Activated B cell treated with CpG ODN at 0.5 μM for 24 hours (primary cell): ENCODE measurements at places on chromosomes 7 and 10. TPM values are rescaled to one million over a fixed set of nuclear protein-coding genes. Genes with fewer than 3 reads are reported as not detected.

The KCNMA1 gene
- 3.3 and 3.7 TPM in 2 replicates for total RNA-seq

The WNT8B gene
- not detected in 2 replicates for total RNA-seq

The NSUN6 gene
- 16.4 and 18.4 TPM in 2 replicates for total RNA-seq

The DNAJC1 gene
- 9.2 and 10.9 TPM in 2 replicates for total RNA-seq

The TEX36 gene
- total RNA-seq, result not detected in 2 replicates

The UTF1 gene
- total RNA-seq, result not detected in 2 replicates

The TMEM176B gene
- 0.47 TPM in 1 of 2 replicates, not detected in the other for total RNA-seq

The SPDYE8 gene
- not detected in 2 replicates for total RNA-seq

The MKRN1 gene
- 94.3 and 99.9 TPM in 2 replicates for total RNA-seq

The ADAM22 gene
- total RNA-seq, result 0.71 and 0.88 TPM in 2 replicates

The CC2D2B gene
- 1.2 and 2.0 TPM in 2 replicates for total RNA-seq

The PAX4 gene
- not detected in 2 replicates for total RNA-seq

The TAS2R4 gene
- total RNA-seq, result 1.3 and 1.9 TPM in 2 replicates

The OR2A1 gene
- total RNA-seq, result 0.05 TPM in 1 of 2 replicates, not detected in the other

The NME8 gene
- total RNA-seq, result not detected in 2 replicates

The LEP gene
- total RNA-seq, result not detected in 2 replicates

The WDFY4 gene
- total RNA-seq, result 480 and 488 TPM in 2 replicates

GRCh38 chr10:8060704-8061121 is 6.2 kb downstream of the GATA3 start:
- peaks cover 32% of the 10 kb centered on the region for H3K4me1 ChIP-seq
- H3K27ac ChIP-seq, result peak overlapping the region; percentile 70
- DNase-seq, result no peak

DNA sequence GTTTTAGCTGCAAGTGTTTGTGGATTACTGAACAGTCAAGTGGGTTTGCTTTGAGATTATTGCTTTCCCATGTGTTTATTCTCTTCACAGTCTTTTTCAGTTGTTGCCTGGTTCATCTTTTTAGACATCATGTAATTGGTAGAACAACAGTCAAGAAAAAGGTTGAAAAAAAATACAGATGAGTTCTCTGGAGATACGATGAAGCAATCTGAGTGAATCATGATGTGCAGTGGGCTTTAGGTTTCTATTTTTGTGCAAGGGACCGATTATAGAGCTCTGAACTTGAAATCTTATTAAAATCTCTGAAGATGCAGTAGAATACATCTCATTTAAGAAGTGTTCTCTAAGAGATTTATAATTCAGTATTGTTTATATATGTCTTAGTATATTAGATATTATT is 145.7 kb downstream of the SDK1 start:
- H3K4me3 ChIP-seq, result no peak overlapping the region
- H3K36me3 ChIP-seq, result no peaks in the 10 kb centered on the region
- H3K27me3 ChIP-seq, result peaks cover 6% of the 10 kb centered on the region
- H3K4me1 ChIP-seq, result no peaks in the 10 kb centered on the region

GRCh38 chr7:18607025-18607424 is 111.5 kb downstream of the HDAC9 start:
- H3K4me3 ChIP-seq, result no peak overlapping the region
- no peaks in the 10 kb centered on the region for H3K27me3 ChIP-seq
- no peak for DNase-seq
- H3K4me1 ChIP-seq, result no peaks in the 10 kb centered on the region

DNA sequence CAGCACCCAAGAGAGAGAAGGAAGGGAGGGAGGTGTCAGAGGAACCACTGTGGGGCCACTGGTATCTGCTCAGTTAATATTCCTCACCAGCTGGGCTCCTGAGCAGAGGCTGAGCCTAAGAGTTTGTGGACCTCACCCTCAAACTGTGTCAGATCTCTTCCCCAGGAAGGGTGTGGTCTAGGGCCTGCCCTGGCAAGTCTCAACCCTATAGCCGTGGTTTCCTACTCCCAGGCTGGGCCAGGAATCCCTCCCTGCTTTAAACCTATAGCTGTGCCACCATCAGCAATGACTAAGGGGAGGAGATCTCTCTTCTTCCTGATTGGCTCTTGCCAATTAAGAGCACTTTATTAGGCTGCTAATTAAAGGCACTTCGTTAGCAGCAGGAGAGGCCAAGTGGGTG is 29.9 kb downstream of the POLL start:
- H3K4me3 ChIP-seq, result no peak overlapping the region
- peaks cover 4% of the 10 kb centered on the region for H3K27me3 ChIP-seq
- H3K36me3 ChIP-seq, result peaks cover 16% of the 10 kb centered on the region

DNA sequence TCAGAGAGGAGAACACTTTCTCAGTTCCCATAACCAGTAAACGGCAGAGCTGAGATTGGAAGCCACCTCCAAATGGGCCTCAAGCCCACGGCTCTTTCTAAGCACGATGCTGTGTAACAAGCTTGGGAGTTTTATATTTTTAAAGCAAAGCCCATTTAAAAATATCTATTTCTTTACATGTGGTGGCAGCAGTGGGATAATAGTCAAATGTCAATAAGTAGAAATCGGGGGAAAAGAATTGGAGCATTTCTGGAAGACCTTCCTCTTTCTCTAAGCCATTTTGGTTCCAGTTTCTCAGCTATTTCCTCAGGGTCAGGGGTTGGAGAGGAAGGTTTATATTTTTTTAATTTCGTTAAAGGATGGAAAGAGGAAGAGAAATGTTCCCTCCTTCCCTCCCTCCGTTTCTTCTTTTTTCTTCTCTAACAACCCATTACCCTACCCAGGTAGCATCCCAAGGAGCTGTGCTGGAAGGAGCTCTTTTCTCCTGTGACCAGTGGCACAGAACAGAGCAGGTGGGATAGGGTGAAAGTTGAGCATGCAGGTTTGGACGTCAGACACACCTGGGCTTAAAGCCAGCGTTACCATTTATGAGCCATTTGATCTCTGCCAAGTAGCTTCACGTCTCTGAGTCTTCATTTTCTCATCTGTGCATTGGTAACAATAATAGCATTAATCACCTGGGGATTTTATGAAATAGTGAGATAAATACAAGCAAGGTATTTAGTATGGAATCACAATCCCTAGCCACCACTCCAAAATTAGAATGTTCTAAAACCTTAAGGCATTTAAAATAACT is 515.7 kb downstream of the RPS24 start:
- peaks cover 16% of the 10 kb centered on the region for H3K27me3 ChIP-seq
- no peaks in the 10 kb centered on the region for H3K36me3 ChIP-seq
- H3K27ac ChIP-seq, result no peak overlapping the region
- H3K4me3 ChIP-seq, result no peak overlapping the region
- DNase-seq, result no peak

DNA sequence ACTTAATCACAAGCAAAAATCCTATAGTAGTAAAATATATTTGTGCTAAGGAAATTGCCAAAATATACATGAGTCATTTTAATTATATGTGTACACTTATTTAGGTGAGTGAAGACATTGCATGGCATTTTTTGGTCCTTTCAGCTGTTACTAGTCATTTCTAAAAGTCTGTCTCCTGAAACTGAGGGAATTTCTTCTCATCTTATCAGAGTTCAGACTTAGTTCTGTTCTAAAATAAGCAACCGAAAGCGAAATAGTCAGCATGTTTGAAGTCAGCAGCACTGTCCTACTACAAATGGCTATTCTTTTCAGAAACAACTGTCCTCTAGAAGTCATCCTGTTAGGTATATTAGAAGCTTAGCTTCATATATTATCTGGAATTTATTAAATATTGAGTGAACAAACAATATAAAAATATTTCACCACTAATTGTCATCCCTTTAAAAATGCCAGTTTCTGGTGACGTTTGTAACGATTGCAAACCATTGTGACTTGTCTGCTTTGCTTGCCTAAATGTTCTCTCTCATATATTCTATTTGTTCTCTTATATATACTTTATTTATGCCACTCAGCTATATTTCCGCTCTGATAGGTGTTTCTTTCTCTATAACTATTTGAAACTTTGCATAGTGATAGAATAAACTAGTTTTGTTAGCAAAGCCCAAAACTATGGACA is 227.4 kb upstream of the KAT6B start:
- no peak overlapping the region for H3K27ac ChIP-seq
- H3K4me3 ChIP-seq, result no peak overlapping the region
- H3K4me1 ChIP-seq, result no peaks in the 10 kb centered on the region
- H3K27me3 ChIP-seq, result no peaks in the 10 kb centered on the region

GRCh38 chr10:112226439-112227248 is 43.1 kb upstream of the GPAM start:
- no peak overlapping the region for H3K4me3 ChIP-seq
- no peak for DNase-seq
- no peaks in the 10 kb centered on the region for H3K36me3 ChIP-seq

- H3K4me3 ChIP-seq, result no peak overlapping the region
- no peak overlapping the region for H3K27ac ChIP-seq
- H3K4me1 ChIP-seq, result peaks cover 20% of the 10 kb centered on the region
These were observed 155.9 kb downstream of the RGS10 start for GRCh38 chr10:119386666-119387065.

- H3K36me3 ChIP-seq, result no peaks in the 10 kb centered on the region
- peak overlapping the region; percentile 96 for H3K27ac ChIP-seq
- peaks cover 52% of the 10 kb centered on the region for H3K4me1 ChIP-seq
- peak overlapping the region; percentile 73 for H3K4me3 ChIP-seq
These were observed 27.6 kb upstream of the PIK3AP1 start for GRCh38 chr10:96747734-96748550.

DNA sequence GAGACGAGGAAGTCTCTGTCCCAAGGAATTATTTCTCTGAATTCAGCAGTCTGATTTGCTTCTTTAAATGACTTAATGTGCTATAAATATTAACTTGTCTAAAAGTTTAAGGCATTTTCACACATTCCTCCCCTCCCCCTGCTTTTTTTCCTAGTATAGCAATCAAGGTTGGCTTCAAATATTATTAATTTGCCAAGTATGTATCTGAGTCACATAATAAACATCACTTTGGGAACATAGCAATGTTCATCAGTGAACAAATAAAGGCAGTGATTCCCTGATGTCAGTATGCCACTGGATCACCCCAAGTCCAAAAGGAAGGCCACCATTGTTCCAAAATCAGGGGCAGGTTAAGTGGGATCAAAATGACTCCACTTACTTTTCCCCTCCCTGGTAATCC is 40.5 kb downstream of the PDE6C start:
- no peaks in the 10 kb centered on the region for H3K36me3 ChIP-seq
- no peaks in the 10 kb centered on the region for H3K27me3 ChIP-seq
- H3K27ac ChIP-seq, result no peak overlapping the region
- no peaks in the 10 kb centered on the region for H3K4me1 ChIP-seq
- DNase-seq, result no peak

DNA sequence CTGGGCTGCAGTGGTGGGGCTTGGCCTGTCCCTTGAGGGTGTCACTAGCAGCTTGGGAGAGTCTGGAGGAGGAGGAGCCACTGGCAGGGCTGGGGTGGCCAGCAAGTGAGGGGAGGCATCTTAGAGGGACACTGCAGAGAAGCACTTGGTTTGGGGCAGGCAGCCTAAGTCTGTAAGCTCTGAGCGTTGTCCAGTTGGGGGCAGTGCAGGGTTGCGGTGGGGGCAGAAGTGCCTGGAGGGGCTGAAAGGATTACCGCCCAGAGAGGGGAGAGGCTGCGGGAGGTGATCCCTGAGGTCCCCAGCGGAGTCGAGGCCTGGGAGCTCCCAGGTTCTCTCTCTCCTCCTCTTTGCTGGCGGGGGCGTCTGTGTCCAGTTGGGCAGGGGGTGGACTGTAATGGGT is 7.4 kb downstream of the ADCYAP1R1 start:
- no peak overlapping the region for H3K27ac ChIP-seq
- peaks cover 7% of the 10 kb centered on the region for H3K27me3 ChIP-seq
- DNase-seq, result no peak
- no peak overlapping the region for H3K4me3 ChIP-seq

DNA sequence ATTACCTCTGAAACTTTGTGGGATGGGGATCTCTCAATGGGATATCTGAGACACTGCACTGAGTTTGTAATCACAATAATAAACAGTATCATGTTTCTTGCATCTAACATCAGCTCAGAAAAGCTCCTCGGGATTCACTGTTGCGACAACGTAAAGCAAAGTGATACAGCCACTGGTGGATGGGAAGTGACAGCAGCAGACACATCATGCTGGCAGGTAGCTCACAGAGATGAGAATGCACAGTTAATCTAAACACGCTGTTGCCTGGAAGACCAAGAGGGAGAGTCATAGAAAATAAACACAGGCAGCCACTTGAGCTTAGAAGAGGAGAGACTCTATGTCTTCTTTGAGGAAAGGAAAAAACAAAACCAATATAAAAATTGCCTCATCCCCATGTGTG is 513.8 kb downstream of the MAGI2 start:
- no peak for DNase-seq
- H3K4me1 ChIP-seq, result no peaks in the 10 kb centered on the region
- no peak overlapping the region for H3K27ac ChIP-seq

DNA sequence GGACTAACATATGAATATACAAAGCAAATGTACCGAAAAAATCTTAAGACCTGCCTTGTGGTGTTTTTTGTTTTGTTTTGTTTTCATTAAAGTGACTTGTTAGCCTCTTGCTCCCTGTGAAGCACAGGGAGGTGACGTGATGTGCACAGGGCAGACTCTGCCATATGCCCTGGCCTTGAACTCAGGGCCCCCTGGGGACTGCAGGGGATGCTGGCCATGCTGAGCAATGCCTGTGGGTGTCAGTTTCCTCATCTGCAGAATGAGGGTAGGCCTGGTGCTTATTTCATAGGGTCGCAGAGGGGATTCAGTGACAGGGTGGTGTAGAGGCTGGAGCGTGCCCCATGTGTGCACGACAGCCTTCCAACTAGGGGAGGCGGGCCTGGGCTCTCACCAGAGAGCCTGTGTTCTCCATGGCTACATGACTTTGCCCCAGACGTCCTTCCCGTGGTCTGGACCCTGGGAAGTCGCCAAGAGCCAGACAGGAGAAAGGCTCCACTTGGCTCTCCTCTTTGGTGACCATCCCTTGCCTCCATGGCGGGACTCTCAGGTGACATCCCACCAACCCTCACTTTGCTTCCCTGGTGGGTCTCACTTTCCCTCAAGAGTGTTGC is 14.5 kb downstream of the EGFR start:
- no peak overlapping the region for H3K4me3 ChIP-seq
- no peaks in the 10 kb centered on the region for H3K4me1 ChIP-seq
- peaks cover 15% of the 10 kb centered on the region for H3K27me3 ChIP-seq
- no peaks in the 10 kb centered on the region for H3K36me3 ChIP-seq

DNA sequence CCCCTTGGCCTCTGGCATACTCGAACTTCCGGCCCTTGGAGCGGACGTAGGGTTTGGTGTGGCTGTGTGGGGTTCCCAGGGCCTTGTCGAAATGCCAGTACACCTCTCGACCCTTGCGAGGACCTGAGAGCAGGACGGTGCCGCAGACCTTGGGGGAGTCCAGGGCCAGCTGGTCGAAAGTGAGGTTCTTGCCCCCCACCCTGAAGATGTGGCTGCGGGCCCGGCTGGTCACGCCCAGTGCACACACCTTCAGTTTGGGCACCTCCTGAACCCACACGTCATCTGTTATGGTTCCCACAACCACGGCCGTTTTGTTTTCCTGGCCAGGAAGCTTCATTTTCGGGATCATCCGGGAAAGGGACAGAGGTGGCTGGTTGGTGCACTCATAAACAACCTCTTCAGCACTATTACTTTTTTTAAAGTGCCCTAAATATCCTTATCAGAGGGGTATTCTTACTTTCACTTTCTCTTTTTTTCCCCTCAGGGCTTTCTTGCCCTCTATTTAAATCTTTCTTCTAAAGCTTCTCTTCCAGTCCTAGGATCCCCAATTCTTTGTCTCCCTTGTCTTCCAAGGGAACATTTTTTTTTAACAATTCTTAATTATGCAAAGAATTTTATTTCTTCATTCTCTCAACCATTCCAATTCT is 44.9 kb upstream of the FAM3C start:
- H3K4me1 ChIP-seq, result peaks cover 38% of the 10 kb centered on the region
- no peaks in the 10 kb centered on the region for H3K27me3 ChIP-seq
- peak overlapping the region; percentile 84 for H3K27ac ChIP-seq
- H3K36me3 ChIP-seq, result peaks cover 2% of the 10 kb centered on the region
- no peak for DNase-seq
- peak overlapping the region; percentile 72 for H3K4me3 ChIP-seq
